ENCODE measurements at places on chromosomes 4 and X.
A peak's percentile ranks its signal among the peaks of the same experiment; 100 is the strongest.

DNA sequence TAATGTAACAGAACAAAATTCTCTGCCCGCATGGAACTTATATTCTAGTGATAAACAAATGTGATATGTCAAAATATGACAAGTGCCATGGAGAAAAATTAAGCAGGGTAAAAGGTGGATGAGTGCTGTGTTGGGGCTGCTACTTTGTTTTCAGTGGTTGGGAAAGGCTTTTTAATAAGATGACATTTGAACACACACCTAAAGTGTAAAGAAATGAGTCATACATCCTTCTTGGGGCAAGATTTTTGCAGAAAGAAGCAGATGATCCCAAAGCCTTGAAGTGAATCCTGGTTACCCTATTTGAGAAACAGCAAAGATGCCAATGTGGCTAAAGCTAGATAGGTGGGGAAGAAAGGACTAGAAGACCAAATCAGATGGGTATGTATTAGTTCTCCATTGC is 564.1 kb downstream of the INPP4B start:
- DNase-seq: no peak

GRCh38 chr4:31580843-31581242 is 860.7 kb downstream of the PCDH7 start:
- no peak for DNase-seq

GRCh38 chr4:1170156-1170975 is 2.0 kb downstream of the SPON2 start:
- DNase-seq: no peak

GRCh38 chr4:154559494-154560418 is 3.1 kb upstream of the FGB start:
- DNase-seq: peak; percentile 53

GRCh38 chr4:68404153-68404552 is 43.1 kb upstream of the TMPRSS11E start:
- no peak for DNase-seq

DNA sequence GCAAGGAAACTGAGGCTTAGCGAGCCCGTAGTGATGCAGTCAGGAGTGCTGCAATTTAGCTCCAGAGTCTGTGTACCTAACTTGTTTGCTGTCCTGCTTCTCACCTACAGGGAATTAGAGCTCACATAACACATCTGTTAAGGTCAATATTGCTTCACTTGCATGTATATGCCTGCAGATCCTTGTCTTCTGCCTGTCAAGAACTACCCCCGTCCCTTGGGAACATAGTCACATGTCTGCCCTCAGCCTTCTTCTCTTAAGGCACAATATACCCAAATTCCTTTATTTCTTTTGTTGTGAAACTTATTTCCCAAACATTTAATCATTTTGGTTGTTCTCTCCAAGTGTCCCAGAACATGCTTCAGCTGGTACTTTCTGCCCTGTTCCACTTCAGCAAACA is 103.3 kb upstream of the LEF1 start:
- DNase-seq: no peak

DNA sequence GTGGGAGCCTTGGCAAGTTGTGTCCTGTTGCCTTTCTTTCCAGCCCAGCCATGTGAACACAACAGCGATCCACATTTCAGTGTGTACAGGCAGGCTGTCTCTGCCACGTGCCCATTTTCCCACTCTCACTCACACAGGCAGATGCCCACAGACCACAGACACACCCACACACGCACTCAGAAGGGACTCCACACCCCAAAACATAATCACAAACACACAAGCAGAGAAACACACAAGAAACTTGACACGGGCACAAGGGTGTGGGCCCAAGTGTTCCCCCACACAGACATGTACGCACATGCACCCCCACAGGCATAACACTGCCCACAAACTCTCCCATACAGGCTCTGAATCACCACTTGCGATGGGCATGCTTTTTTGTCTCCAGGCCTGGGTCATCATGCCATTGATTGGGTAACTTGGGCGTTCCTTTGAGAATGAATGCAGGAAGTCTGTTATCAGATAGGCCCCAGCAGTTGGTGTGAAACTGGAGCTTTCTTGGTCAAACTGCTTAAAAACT is 84.3 kb downstream of the NBDY start:
- DNase-seq: peak; percentile 57

DNA sequence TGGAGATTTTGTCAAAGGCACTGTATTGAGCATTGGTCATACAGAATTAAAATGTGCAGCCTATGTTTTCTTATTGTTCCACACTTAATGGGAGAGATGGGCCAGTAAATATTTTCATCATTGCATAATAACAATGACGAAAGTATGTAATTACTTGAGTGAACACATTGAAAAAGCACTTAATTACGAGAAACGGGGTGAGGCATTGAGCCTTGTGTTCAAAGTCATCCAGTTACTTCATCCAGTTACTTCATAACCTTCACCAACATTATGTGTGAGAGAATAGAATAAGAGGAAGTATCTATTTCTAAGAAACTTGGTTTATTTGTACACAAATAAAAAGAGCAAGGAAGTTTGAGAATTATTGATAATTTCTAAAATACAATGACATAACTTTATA is 1427.0 kb downstream of the ADGRL3 start:
- no peak for DNase-seq

DNA sequence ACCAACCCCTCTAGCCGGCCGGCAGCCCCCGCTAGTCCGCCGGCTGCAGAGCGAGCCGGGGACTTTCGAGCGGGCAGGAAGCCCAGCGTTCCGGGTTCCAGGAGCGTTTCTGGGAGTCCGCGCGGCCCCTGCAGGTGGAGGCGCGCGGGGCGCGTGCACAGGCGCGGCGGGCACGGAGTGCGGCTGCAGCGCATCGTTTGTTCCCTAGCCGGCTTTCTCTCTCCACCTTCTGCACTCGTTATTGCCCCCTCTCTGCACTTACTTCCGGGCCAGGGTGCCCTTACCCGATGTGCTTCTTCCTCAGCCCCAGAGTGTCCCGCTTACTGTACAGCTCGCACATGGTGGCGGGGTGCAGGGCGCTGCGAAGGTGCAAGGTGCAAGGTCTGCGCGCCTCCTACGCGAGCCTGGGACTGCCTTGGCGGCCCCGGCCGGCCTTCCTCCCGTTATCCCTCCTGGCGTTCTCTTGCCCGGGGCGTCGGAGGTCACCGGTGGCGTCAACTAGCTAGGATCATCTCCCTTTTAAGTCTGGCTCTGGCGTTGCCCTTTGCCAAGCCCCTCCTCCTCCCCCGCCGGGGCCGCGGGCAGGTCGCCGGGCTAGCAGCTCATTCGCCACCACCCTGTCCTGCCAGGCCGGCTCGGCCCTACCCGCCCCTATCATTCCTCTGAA is at the start of gene ETNPPL:
TSS of gene ETNPPL (minus strand) at position 495 of the 667 bp plus-strand sequence. CDS start at position 340, 155 bp downstream.
- peak; percentile 20 for DNase-seq

All from endothelial cell of umbilical vein (primary cell).